Uterus (tissue), 4 donors: ENCODE measurements at places on chromosomes 7 and 10.

DNA sequence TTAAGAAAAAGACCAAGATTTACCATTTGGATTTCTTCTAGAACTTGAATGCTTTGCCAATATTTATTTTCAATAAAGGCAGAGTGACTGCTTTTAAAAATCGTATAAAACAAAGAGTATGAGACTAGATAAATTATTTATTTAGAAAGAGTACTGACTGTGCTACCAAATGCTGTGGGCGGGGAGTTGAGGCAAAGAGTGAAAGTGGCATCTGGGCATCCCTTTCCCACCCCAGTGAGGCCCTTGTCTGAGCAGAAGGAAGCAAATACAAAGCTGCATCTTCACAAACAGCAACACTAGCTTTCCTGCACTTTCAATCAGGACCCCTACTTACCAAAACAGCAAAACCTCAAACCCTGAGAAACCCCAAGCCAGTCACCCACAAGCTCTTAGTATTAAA is 34.9 kb downstream of the ITGB1 start:
- DNase-seq = no peak
- no peaks in the 10 kb centered on the region for H3K36me3 ChIP-seq
- H3K27ac ChIP-seq = no peak overlapping the region
- H3K4me1 ChIP-seq = no peaks in the 10 kb centered on the region

GRCh38 chr7:46229409-46229808 is 308.3 kb upstream of the IGFBP3 start:
- no peaks in the 10 kb centered on the region for H3K4me1 ChIP-seq
- H3K27me3 ChIP-seq = no peaks in the 10 kb centered on the region
- H3K27ac ChIP-seq = no peak overlapping the region
- H3K36me3 ChIP-seq = no peaks in the 10 kb centered on the region
- no peak overlapping the region for H3K4me3 ChIP-seq
- DNase-seq = no peak

- DNase-seq = no peak
- no peaks in the 10 kb centered on the region for H3K27me3 ChIP-seq
- no peaks in the 10 kb centered on the region for H3K36me3 ChIP-seq
- H3K4me1 ChIP-seq = no peaks in the 10 kb centered on the region
- no peak overlapping the region for H3K4me3 ChIP-seq
Measured at GRCh38 chr7:106344211-106344610, 59.4 kb upstream of the NAMPT start.

DNA sequence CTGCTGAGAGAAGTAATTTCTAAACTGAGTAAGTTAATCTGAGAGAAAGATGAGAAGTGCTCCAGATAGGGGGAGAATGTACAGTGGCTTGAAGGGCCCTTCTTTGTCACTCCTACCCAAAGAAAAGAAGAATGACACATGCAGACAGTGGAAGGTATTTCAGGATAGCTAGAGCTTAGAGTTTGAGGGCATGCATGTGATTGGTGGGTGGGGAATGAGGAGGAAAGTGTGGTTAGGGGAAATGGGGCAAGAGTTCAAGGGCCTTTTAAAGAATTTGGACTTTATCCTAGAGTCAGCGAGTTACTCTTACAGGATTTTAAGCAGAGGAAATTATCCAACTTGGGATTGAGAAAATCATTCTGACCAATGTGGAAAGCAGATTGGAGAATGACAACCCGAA is 50.0 kb downstream of the ANLN start:
- no peak overlapping the region for H3K27ac ChIP-seq
- H3K36me3 ChIP-seq = no peaks in the 10 kb centered on the region
- DNase-seq = no peak
- H3K4me3 ChIP-seq = no peak overlapping the region
- no peaks in the 10 kb centered on the region for H3K27me3 ChIP-seq

DNA sequence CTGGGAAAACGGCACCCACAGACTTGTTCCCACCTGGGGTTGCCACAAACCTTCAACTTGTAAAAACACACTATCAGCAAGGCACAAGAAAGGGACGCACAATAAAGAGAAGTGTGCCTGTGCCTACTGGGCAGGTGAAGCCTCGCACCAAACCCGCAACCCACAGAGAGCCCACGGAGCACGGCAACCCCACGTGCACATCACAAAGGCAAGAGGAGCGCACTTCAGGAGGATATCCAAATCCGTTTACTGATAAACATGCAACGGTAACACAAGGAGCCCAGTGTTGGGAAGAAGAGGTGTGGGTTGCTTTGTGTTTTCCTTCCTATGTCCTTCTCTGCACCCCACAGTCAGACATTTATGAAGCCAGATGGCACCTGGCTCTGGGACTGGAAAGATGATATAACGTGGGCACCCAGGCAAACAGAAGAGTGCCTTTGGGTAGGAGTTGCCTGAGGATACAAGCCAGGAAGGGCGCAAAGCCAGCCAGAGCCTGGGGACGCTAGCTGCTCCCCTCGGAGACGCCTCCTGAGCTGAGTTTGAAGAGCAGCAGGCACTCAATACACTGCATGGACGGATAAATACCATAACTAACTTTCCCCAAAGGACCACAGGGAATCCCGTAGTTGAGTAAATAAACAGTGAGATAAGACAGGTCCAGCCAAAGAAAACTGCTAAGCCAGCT is 41.6 kb downstream of the TCERG1L start:
- no peaks in the 10 kb centered on the region for H3K36me3 ChIP-seq
- no peak overlapping the region for H3K27ac ChIP-seq
- no peaks in the 10 kb centered on the region for H3K27me3 ChIP-seq
- DNase-seq = no peak
- no peaks in the 10 kb centered on the region for H3K4me1 ChIP-seq

DNA sequence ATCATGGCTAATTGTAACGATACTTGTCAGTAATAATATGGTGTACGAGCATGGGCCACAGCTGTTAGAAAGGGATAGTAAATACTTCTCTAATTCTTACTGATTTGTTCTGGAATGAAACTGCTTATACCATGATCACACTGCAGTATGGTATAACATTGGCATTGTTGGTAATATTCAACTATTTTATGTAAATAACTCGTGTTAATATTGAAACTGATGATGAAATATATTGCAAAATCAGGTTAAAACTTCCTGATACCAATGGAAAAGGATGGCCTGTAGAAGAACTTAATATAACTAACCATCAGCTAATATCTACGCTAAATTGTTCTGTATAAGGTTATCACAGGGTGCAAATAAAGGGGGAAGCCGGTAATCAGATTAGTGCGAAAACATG is 10.3 kb downstream of the OR2A14 start:
- no peaks in the 10 kb centered on the region for H3K27me3 ChIP-seq
- H3K4me1 ChIP-seq = no peaks in the 10 kb centered on the region
- no peak for DNase-seq
